Peyer's patch (tissue), 4 donors: ENCODE measurements at places on chromosomes 3 and 15. TPM values are rescaled to one million over a fixed set of nuclear protein-coding genes. Genes with fewer than 3 reads are reported as not detected.

LRRC15 gene
- total RNA-seq: not detected

GCHFR gene
- 286 TPM for total RNA-seq

ZNF662 gene
- 7.1 TPM for total RNA-seq

GRCh38 chr3:159624616-159625015 is 364.0 kb upstream of the IL12A start:
- DNase-seq: no peak

CEMIP gene
- total RNA-seq: 0.83 TPM

WDR53 gene
- total RNA-seq: 1.9 TPM

DNAH12 gene
- 0.13 TPM for total RNA-seq

DNA sequence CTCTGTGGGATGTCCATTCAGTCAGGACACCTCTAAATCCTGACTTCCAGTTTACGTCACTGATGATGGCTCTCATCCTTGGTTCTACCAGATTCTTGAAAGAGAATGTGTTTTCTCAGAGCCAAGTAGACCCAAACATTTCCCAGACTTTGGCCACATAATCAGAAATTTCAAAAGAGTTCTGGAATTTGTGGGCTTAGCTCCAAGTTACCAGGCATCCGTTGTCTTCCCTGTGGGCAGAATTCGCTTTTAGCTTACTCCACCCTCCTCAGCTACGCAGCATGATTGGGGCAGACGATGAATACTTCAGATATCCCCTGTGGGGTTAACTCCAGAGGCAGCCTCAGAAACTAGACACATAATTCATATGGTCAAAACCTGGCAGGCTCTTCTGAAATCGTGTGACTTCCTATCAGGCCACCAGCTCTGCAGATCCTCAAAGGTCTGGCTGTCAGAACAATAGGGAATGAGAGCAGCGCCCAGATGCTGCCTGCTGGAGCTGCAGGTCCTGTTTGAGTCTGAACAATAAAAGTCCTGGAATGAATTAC is 30.6 kb downstream of the CRTC3 start:
- DNase-seq: no peak

RPN1 gene
- 185 TPM for total RNA-seq

GRCh38 chr3:123123716-123124616 is 57.1 kb downstream of the PDIA5 start:
- DNase-seq: no peak

GRCh38 chr3:143951351-143951971 is 20.2 kb upstream of the DIPK2A start:
- no peak for DNase-seq

- DNase-seq: no peak
Measured at GRCh38 chr3:73070675-73071575, 9.5 kb downstream of the EBLN2 start.

SERINC4 gene
- not detected for total RNA-seq

DNA sequence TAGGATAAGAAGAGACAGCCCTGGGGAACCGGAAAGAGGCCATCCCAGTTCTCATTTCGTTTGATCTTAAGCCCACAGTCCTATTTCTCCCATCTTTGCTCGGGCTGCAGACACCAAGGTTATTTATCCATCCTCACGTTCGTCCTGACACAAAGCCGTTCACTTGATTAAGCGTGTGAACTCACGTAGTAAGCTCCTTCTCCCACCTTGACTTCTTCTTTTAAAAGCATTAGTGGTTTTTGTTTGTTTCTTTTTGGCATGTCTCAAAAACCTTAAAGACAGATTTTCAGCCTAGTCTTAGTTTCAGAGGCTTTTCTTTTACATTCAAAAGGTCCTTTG is 70.9 kb downstream of the TGFBR2 start:
- no peak for DNase-seq

DNA sequence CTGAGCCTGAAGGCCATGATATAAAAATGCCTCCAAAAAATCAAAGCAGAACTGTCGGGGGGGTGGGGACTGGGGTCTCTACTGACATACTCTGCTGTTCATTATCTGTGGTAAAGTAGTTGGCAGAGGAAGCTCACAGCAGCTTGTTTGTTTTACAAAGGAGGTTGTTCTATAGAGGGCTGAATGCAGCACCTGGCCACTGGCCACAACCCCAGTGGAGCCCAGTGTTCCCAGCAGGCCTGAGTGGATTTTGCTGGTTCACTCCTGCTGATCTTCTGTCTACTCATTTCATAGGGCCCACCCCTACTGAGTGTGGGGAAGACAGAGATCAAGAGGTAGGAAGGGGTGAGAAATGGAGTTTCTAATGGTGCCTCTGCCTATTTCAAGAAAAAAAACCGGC is 125.5 kb downstream of the DIPK2A start:
- DNase-seq: no peak

ELP6 gene
- 25.9 TPM for total RNA-seq
